Activated T-cell treated with anti-CD3 and anti-CD28 coated beads for 1 hour (primary cell): ENCODE measurements at places on chromosomes 6 and 20.

- no peak for DNase-seq
Observed at GRCh38 chr6:88238065-88238464, 71.9 kb upstream of the CNR1 start.

DNA sequence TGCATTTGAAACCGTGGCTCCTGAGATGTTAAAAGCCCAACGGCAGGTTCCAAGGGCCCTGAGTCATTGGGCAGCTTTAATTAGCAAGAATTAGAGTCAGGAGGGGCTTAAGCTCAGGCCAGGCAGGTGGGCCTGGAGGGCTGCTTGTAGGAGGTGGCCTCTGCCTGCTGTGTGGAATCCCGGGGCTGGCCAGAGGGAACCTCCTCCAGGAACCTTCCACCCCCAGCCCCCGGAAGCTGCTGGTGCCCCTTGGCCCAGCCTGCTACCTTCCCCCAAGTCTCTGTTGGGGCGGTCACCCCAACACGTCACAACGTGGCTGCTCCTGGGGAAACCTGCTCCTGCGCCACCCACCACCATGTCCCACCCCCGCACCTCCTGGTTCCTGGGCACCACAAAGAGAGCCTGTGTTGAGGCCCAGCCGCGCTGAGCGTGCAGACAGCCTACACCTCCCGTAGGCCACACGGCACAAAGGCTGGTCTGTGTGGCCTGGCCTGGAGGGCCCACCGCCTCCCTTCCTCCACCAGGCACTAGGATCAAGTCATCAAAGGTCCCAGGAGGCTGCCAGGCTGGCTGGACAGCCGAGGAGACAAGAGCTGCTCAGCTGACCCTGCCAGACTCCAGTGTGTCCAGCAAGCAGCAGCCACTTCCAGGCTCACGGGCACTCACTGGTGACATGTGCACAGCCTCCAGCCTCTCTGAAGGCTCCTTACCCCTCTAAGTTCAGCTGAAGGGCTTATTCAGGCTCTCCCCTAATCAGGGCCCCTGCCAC is 86.3 kb downstream of the SNX5 start:
- DNase-seq, result no peak

- DNase-seq, result no peak
Observed at GRCh38 chr20:52242237-52243230, 51.0 kb upstream of the ZFP64 start.

DNA sequence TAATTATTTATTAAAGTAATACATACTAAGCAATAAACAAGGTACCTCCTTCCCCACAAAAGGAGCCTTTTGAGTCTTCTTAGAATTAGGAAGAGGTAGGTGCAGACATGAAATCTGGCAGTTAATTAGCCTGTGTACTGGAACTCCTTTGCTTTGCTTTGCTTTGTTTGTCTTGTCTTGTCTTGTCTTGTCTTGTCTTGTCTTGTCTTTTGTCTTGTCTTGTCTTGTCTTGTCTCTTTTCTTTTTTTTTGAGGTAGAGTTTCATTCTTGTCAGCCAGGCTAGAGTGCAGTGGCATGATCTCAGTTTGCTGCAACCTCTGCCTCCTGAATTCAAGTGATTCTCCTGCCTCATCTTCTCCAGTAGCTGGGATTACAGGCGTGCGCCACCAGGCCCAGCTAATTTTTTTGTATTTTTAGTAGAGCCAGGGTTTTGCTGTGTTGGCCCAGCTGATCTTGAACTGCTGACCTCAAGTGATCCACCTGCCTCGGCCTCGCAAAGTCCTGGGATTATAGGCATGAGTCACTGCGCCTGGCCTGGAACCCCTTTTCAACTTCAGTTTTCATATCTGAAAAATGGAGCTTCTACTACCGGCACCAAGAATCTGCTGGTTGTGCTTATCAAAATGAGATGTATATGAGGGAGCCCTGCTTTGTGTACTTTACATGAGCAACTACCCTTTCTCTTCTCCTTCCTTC is 301.2 kb downstream of the CDKAL1 start:
- DNase-seq, result no peak

- no peak for DNase-seq
Observed at GRCh38 chr6:36598326-36598725, 4.2 kb downstream of the SRSF3 start.

DNA sequence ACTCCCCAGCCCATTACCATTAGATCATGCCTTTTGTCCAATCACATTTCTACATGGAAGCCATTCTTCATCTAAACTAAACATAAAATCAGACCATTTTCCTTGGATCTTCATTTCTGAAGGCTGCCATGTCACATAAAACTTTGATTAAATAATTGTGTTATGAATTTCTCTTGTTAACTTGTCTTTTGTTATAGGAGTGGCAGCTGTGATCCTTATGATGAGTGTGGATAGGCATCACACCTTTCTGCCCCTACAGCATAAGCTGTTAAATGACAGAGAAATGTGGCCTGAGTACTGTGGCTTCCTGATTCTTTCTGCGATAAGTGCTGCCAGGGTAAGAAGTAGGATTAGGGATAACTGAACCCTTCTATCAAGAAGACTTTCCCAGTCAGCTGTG is 247.1 kb upstream of the MOCS1 start:
- no peak for DNase-seq

DNA sequence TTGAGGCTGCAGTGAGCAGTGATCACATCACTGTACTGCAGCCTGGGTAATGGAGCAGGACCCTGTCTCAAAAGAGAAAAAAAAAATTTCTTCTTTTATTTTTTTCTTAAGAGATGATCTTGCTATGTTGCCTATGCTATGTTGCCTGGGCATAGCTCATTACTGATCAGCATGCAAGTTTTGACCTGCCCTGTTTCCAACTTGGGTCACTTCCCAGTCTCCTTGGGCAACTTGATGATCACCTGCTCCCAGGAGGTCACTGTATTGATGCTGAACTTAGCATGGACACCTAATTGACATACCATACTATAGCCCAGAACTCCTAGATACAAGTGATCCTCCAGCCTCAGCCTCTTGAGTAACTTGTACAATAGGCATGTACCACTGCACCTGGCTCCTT is 30.7 kb upstream of the NANP start:
- DNase-seq, result no peak

DNA sequence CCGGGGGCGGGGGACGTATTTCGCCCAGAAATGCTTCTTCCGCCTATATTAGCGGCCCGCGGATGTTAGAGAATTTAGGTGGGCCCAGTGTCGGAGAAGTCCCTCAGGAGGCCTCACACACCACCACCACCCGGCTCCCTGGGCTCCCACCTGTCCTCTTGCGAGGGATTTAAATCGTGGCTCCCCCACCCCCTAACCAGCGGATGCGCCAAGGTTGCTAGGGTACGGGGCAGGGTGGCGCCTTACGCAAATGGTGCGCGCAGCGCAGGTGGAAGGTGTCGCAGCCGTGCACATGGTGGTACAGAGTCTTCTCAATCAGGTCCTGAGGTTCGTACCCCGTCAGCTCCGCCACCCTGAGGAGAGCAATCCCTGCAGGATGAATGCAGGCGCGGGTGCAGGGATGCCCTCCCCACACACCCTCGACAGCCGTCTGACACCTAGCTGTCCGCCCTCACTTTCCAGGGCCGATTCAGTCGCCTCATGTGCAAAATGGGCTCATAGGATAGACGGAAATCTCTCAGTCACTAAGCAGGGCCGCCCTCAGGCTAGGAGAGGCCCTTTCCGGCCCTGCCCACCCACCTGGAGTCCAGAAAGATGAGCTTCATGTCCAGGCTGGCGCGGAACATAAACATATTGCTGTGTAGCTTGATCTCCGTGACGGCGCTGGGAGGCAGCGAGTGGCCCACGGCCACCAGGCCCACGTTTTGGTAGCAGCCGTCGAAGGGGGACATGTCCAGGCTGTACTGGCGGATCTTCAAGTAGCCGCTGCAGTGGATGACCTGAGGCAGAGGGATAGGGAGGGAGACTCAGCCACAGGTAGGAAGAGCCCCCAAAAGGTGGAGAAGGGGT is 16.6 kb downstream of the SIM1 start:
- no peak for DNase-seq

- DNase-seq, result no peak
Observed at GRCh38 chr20:22825076-22825475, 210.0 kb upstream of the SSTR4 start.

GRCh38 chr20:25253606-25254275 is 5.9 kb downstream of the PYGB start:
- DNase-seq, result no peak

GRCh38 chr6:163118941-163119340 is 295.6 kb upstream of the QKI start:
- no peak for DNase-seq

GRCh38 chr6:147366290-147366689 is 142.2 kb upstream of the SAMD5 start:
- DNase-seq, result no peak

- no peak for DNase-seq
Observed at GRCh38 chr6:127475823-127476176, 16.6 kb upstream of the KIAA0408 start.

GRCh38 chr6:134896910-134897309 is 53.0 kb downstream of the ALDH8A1 start:
- DNase-seq, result no peak

- DNase-seq, result no peak
Observed at GRCh38 chr6:31691078-31691463, 10.2 kb upstream of the LY6G5C start.

DNA sequence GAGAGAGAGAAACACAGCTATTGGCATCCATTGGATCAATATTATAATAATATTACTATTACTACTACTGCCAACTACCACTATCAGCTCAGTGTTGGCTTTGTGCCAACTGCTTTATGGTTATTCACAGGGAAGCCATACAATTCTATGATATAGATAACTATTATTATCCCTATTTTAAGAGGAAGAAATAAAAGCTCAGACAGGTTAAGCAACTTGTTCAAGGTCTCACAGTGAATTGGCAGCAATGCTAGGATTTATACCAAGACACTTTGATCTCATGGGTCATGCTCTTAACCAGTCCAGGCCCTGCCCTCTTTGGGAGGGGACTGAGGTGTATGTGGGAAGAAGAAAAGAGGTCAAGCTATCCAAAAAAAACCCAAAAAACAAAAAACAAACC is 82.0 kb upstream of the TRAF3IP2 start:
- DNase-seq, result no peak

DNA sequence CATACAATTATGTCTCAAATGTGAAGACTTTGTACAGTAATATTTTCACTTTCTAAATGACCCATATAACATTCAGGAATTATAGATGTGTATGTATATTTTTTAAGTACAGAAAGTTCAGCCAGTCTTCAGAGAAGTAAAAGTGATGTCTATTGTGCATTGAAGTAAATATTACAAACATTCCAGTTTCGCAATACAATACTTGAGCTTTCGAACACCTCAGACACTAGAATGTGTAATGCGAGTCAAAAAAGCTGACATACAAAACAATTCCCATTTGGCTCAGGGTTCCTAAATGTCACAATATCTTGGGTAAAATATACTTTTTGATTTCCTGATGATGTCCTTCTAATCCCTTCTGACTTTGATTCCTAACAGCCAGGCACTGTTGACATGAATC is 101.4 kb downstream of the ZNF217 start:
- no peak for DNase-seq

DNA sequence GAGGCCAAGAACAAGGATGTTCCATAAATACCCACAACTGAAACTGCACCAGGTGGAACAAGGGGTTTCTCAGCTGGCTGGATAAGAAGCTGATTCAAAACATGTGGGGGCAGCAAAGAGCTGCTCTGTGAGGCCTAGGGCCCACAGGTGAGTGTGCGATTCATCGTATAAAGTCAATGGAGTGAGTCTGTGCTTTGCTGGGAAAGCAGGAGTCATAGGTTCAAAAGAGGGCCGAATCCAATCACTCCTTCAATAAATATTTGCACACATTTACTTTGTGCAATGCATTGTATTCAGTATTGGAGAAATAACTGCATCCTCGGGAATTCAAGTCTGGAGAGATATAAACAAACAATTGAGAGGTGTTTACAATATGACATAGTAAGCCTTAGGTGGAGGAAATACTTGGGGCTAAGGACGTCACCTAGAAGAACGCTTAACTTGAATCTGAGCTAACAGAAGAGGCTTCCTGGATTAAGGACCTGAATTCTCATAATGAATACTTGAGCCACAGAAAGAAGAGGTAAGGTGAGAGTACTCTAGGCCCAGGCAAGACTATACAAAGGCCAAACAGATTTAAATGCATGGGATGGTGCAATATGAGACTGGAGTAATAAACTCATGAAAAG is 83.7 kb upstream of the TMEM30A start:
- DNase-seq, result no peak

- no peak for DNase-seq
Observed at GRCh38 chr6:131929976-131930375, 21.2 kb downstream of the CCN2 start.

DNA sequence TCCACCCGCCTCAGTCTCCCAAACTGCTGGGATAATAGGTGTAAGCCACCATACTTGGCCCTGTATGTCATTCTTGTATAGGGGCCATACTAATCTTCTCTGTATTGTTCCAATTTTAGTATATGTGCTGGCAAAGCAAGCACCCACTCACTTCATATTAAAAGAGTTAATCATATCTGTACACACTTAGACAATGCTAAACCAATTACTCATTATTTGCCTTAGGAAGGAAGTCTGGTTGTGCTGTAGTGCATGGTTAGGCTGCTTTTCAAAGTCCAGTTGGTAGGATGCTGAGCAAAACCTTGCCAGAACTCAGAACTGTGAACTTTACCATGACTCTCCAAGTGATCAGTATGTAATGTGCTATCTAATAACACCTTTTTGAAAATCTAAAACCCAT is 88.6 kb downstream of the LIN28B start:
- DNase-seq, result no peak

GRCh38 chr6:131001945-131002660 is 60.9 kb downstream of the EPB41L2 start:
- DNase-seq, result no peak

DNA sequence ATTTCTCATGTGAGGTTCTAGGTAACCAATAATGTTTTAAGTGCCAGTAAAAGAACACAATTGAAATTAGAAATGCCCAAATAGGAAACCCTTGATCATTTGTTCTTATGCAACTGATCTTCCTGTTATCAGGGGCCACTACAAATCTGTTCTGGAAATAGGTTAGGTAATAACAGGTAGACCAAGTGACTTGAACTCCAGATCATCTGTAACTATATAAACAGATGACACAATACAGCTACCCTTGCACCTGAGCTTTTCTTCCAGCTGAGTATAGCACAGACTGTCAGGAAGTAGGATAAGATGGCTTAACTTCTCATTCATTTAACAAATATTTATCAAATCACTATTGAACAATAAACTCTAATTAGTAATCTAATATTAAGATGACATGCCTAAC is 52.5 kb downstream of the MAN1A1 start:
- DNase-seq, result no peak

GRCh38 chr6:132210886-132211563 is 190.2 kb downstream of the MOXD1 start:
- no peak for DNase-seq

DNA sequence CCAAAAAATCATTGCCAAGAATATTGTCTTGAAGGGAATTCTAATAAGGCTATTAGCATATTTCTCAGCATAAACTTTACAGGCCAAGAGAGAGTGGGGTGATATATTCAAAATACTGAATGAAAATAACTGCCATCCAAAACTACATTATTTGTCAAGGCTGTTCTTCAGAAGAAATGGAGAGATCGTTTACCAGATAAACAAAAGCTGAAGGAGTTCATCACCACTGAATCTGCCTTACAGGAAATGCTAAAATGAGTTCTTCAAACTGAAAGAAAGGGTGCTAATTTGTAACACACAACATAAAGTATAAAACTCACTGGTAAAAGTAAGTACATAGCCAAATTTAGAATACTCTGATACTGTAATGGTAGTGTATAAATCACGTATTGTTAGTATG is 517.0 kb downstream of the TENT5A start:
- no peak for DNase-seq

- no peak for DNase-seq
Observed at GRCh38 chr6:11714798-11715285, 63.8 kb downstream of the ADTRP start.
